ENCODE measurements at places on chromosomes 1 and 21.

DNA sequence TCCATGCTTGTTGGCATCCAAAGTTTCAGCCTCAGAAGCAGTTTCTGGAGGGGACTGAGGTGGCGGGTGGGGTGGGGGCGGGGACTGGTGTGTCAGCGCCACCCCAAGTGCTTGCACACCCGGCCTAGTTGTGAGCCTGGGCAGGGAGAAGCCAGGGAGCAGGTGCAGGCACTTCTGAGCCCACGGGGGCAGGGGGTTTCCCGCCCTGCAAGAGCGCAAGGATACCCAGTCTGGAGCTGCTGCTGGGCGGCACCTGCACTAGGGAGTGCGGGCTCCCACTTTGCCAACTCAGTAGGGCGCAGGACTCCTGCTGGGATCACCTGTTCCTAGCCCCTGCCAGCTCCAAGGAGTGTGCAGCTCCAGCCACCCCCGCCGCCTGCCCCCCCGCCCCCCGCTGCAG lies 33.5 kb downstream of the MAGI3 start:
- no peak for DNase-seq

DNA sequence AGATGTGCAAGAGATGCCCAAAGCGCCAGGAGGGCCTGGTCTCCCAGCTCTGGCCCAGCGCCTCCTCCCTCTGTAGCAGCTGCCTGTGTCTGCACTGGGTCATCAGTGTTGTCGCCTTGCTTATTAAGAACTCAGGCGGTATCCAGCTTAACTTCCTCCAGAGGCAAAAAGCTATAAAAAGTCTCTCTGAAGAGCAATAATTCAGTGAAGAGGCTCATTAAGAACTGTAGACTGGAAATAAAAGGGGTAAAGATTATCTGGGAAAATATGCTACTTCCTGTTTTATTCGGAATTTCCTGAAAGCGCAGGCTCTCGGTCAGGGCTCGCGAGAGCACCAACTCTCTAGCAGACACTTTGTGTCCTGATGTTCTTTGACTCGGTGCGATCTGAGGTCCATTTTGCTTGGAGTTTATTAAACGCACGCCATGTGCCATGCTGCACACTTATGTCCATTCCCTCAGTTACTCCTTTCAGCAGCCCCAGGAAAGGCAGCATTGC lies 70.4 kb downstream of the MRPS6 start:
- no peak for DNase-seq

- no peak for DNase-seq
Measured at GRCh38 chr1:100452641-100453040, 85.3 kb upstream of the GPR88 start.

DNA sequence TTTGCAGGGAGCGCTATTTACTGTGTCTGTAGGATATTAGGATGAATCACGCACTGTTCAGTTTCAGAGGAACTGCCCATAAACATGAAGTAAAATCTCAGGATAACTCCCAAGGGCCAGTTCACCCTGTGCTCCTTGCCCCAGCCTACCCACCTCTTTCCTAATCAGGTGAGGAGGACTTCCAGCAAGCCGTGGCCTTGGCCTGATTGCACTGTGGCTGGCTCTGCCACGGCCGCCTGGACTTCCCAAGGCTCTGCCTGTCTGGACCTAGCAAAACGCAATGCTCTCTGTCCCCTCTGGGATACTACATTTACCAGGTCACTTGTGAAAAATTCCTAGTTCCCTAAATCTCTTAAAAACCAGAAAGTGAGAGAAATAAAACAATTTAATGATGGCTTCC lies 7.4 kb upstream of the ASCL5 start:
- DNase-seq, result no peak

GRCh38 chr1:85274969-85275453 lies 1.4 kb downstream of the BCL10 start:
- no peak for DNase-seq

DNA sequence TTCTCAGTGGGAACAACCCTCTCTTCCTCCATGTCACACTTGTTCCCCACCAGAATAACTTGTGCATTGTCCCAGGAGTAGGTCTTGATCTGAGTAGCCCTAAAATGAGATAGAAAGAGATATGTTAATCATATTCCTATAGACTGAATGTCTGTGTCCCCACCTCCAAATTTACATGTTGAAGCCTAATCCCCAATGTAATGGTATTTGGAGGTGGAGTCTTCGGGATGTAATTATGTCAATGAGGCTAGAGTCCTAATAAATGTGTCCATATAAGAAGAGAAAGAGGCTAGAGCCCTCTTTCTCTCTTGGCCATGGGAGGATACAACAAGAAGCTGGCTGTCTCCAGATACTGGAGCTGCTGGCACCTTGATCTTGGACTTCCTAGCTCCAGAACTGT lies 54.8 kb upstream of the NRDC start:
- no peak for DNase-seq

DNA sequence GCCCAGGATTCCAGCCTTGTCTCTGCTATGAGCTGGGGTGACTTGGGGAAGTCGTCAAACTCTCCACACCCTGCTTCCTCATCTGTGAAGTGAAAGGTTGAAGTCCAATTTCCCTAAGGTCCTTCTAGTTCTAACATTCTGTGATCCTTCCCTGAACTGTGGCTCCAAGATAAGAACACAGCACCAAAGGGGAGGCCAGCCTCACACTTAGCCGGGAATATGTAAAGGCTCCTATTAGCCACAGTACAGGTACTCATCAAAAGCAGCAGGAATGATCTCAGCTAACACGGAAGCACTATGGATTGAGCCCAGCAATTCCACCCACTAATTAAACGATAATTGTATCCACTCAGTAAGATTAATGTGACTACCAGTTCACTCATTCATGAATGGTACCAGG lies 4.0 kb downstream of the SLC30A10 start:
- DNase-seq, result no peak

GRCh38 chr1:185406691-185407009 lies 89.6 kb upstream of the IVNS1ABP start:
- DNase-seq, result no peak

DNA sequence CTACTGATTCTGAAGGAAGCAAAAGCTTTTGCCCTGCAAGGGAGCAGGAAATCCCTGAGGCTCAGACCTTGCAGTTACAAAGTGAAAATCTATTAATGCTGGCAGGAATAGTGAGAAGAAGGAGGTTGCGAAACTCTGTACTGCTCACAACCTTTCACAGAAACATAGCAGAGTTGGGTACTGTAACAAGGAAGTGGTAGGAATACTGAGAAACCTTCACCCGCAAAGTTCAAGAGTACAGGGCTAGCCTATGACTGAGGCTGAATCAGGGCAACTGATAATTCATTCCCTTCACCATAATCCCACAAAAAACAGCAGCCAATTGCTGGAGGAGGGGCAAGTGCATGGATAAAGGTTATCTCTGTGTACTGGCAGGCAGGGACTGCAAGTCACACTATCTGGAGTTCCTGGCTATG lies 23.9 kb upstream of the KCTD3 start:
- DNase-seq, result no peak

- DNase-seq, result no peak
Measured at GRCh38 chr1:60483509-60483908, 409.9 kb upstream of the C1orf87 start.

DNA sequence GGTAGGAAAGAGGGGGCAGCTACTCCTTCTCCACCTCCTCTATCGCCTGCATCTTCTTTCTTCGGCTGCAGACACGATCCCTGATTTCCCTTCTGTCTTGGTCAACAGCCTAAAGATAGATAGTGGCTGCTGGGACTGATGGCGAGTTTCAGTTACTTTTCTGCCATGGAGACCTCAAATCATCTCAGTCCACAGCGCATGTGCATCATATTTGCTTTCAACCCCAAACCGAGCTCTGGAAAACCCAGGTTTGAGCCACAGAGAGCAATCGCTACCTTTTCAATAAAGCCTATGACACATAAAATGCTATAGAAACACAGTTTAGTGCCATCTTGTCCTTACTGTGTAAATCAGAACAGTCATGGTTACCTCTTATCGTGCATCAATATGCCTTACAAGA lies 142.9 kb upstream of the IRF2BP2 start:
- no peak for DNase-seq

DNA sequence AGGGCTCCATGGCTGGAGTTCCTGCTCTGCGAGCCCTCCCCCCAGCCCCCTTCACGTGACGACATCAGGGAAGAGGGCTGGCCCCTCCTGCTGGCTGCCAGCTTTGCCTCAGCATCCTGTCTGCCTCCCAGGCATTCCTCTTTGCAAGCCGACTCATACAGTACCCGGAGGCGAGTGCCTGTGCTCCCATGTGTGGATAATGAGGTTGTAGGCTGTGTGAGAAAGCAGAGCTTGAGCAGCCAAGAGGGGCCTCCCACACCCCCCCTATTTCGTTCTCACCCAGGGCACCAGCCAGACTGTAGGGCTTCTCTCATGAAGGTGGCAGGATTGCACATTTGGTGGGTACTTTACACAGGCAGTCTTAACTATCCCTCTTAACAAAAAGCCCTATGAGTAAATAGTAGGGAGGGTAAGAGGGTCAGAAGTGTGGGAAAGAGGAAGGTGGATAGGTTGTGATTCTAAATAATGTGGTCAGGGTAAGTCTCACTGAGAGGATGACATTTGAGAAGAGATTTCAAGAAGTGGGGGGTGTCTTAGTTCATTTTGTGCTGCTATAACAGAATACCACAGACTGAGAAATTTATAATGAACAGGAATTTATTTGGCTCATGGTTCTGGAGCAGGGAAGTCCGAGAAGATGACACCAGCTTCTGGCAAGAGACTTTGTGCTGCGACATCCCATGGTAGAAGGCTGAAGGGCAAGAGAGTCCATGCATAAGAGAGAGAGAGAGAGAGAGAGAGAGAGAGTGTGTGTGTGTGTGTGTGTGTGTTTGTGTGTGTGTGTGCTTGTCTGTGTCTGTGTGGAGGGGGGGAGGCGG lies 113.5 kb downstream of the OMA1 start:
- no peak for DNase-seq

DNA sequence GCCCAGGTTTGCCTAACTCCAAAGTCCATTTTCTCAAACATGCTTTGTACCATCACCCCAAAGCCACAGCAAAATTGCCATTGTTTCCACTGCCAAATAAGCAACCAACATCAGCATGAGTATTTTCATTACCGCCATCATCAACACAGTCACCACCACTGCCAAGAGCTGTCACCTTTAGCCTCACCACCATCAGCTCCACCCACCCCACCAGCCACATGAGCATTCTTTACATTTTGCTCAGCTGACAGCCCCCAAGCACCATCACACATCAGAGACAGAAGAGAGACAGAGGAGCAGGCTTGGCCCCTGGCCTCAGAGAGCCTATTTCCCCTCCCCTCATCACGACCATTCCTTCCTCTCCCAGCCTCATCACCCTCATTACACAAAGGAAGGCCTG lies 42.7 kb downstream of the TAS1R2 start:
- DNase-seq, result no peak

DNA sequence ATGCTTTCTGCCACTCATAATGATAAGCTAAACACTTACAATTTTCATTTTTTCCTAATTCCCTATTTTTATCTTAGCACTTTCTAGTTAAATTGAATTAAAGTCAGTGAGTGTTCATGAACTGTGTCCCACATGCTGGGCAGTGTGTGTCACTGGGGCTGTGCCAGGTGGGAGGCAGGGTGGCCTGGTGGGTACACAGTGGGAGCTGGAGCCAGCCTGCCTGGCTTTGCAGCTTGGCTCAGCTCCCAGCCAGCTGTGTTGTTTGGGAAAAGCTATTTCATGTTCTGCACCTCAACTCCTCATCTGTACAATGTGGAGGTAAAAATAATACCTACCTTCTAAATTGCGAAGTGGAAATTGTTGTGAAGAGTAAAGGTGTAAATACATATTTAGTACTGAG lies 238.4 kb downstream of the PLA2G4A start:
- DNase-seq, result no peak

DNA sequence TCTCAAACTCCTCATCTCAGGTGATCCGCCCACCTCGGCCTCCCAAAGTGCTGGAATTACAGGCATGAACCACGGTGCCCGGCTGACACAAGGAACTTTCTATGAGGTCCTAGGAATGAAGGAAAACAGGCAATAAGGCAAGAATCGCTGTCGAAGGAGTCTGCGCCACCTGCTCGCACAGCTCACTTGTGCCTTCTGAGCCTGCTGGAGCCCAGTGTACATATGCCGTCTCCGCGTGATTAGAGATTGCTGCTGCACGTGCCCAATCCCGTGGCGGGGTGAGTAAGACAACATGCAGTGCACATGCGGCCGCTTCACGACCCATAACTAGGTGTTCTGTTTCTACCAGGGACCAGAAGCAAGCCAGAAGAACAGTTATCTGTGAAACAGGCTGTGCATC lies 24.3 kb downstream of the H3-3A start:
- no peak for DNase-seq

- DNase-seq, result no peak
Measured at GRCh38 chr21:36976228-36976861, 9.9 kb upstream of the HLCS start.

DNA sequence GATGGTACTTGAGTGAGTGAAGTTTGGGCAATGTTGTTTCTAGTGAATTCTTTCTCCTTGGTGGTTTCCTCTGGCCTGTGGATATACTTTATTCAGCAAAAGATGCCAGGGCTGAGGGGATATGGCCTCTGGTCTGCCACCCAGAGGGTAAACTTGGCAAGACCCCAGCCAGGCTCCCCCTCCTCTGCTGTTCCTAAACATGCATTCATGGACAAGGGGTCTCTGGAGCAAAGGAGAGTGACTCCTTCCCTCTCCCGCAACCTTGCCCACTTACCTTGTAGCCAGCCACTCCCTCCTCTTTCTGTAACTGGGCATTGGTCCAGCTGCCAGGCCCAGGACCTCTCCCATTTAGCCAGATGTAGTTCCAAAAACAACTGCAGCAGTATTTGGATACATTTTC lies 43.8 kb downstream of the RUNX3 start:
- DNase-seq, result no peak

DNA sequence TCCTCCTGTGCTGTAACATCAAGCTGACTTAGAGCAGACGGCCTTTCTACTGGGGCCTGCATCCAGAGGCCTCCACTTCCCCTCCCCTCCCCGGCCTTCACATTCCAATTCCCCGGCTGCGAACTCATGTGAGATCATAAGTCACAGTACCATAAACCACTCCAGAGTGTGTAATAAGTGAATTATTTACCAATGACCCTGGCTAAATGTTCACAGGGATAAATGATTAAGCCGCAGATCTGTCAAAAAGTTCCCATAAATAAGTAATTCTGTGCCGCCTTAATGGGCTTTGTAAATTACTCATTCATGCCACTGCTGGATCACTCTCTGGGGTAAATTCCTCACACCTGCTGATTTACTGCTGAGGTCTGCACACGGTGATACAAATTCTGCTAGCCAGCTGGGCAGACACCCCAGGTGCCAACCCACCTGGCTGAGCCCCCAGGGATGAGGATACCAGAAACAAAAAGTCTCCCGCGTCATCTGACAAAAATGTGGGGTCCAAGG lies 27.4 kb upstream of the KIRREL1 start:
- no peak for DNase-seq

All from stimulated activated CD4-positive, alpha-beta T cell treated with anti-CD3 and anti-CD28 coated beads, Interleukin-15, amount 100 ng/mL, for 1 hour (primary cell).